Regular cardiac myocyte (primary cell): ENCODE measurements at places on chromosomes 13 and 19. TPM values are rescaled to one million over a fixed set of nuclear protein-coding genes. Genes with fewer than 3 reads are reported as not detected.

The LYPD3 gene
- total RNA-seq: under 0.01 and 0.28 TPM in 2 replicates

The PEAK3 gene
- total RNA-seq: not detected in 2 replicates

The LHB gene
- not detected in 2 replicates for total RNA-seq

The C2CD4C gene
- under 0.01 TPM in 2 replicates for total RNA-seq

The KLK2 gene
- total RNA-seq: not detected in 2 replicates

The RNF225 gene
- 0.38 TPM in 1 of 2 replicates, not detected in the other for total RNA-seq

The ATXN8OS gene
- not detected in 2 replicates for total RNA-seq

The VSTM2B gene
- total RNA-seq: 0.28 TPM in 1 of 2 replicates, not detected in the other

The AKAP8L gene
- 47.4 and 57.2 TPM in 2 replicates for total RNA-seq
